Right lung (tissue), 10 donors: ENCODE measurements at places on chromosomes 2 and 18. TPM values are rescaled to one million over a fixed set of nuclear protein-coding genes. Genes with fewer than 3 reads are reported as not detected.

DNA sequence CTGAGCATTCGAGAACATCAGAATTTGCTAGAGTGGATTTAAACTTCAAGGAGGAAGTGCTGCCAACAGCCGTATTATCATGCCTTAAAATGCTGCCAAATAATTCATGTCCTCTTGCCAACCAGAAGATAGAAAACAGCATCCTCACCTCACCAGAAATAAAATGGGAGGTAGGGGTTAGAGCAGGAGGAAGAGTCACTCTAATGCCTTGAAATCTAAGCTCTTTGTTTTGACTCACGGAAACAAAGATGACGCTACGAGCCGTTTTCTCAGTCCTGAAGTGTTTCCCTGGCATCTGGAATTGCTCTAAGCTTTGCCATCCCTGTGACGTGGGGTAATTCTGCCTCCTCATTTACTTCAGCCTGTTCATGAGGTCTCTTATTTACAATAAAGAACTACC is 97.1 kb downstream of the PRPF40A start:
- DNase-seq, result no peak

Gene FBLN7
- 15.1 TPM for polyA plus RNA-seq

Gene BMP10
- polyA plus RNA-seq, result not detected

GRCh38 chr2:218168016-218168415 is 1.3 kb upstream of the CXCR1 start:
- DNase-seq, result no peak

Gene SERPINB5
- polyA plus RNA-seq, result not detected

Gene UGT1A7
- polyA plus RNA-seq, result not detected

Gene CTNNA2
- polyA plus RNA-seq, result 0.23 TPM

GRCh38 chr2:114083717-114084387 is 194.0 kb downstream of the ACTR3 start:
- no peak for DNase-seq

- no peak for DNase-seq
Observed at GRCh38 chr2:57552885-57553284, 493.7 kb upstream of the VRK2 start.
